ENCODE measurements at places on chromosomes 7 and 10. TPM values are rescaled to one million over a fixed set of nuclear protein-coding genes. Genes with fewer than 3 reads are reported as not detected.

The HMX2 gene
- not detected for polyA plus RNA-seq

The KCNH2 gene
- polyA plus RNA-seq = 1.6 TPM

The HOXA9 gene
- polyA plus RNA-seq = not detected

The MUC3A gene
- polyA plus RNA-seq = not detected

The CYP3A5 gene
- 0.76 TPM for polyA plus RNA-seq

The SLC39A12 gene
- polyA plus RNA-seq = not detected

Measured in CD4-positive, CD25-positive, alpha-beta regulatory T cell (primary cell).